ENCODE measurements at places on chromosomes 4 and X.

GRCh38 chr4:156672492-156673305, 298.9 kb downstream of the PDGFC start:
- DNase-seq: no peak

GRCh38 chr4:91838181-91838861, 465.4 kb upstream of the GRID2 start:
- DNase-seq: no peak

DNA sequence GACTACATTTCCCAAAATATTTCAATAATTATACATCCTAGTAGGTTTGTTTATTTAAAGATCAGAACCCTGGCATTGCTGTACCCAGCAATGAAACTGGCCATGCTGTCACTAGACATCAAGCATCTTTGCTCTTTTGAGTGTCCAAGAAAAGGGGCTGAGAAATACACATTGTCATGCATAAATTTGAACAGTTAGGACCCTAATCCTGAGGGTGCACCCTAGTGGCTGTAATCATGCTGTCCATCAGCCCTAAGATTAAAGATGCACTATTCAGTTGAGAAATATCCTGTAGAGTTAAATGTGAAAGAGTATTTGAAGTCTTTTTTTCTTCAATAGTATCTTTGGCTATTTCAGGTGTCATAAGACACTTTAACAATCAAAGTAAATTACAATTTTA, 108.8 kb downstream of the NFKB1 start:
- DNase-seq: no peak

- DNase-seq: no peak
These were observed 428.4 kb downstream of the AFF2 start for GRCh38 chrX:148928811-148929210.

GRCh38 chrX:74464722-74465121, 43.4 kb downstream of the SLC16A2 start:
- no peak for DNase-seq

DNA sequence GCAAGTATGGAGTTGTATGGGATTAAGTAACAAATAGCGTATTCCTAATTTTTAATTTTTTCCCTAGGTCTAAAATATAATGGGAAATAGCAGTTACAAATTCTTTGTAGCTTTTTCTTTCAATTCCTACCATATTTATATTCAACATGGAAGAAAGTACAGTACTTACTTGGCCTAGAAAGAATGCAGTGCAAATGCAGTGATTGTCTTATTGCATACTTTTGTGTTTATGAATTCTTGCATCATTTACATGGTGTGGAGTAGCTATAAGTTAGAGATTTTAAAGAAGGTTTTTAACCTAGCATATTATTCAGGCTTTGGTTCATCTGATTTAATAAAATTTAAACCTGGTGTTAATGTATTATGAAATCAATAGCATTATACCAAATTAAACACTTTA, 263.3 kb downstream of the BMPR1B start:
- no peak for DNase-seq

DNA sequence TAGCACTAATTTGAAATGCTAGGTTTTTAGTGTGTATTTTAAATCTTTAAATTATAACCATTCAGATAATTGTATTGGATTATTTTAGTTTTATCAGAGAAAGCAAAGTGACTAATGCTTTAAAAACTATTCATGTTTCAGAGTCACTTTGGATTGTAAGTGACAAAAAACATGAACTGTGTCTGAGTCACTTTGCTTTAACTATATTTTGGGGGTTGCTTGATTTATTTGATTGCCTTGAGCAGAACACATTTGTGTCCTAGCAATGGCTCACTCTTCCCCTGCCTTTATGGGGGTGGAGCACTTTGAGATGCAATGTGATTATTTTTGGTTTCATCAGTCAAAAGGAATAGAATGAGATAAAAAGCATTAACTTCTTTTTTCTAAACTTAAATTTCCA, 188.4 kb upstream of the ARX start:
- no peak for DNase-seq

- no peak for DNase-seq
These were observed 104.6 kb downstream of the TMEM144 start for GRCh38 chr4:158314756-158315487.
